ENCODE measurements at places on chromosomes 12 and 14.

DNA sequence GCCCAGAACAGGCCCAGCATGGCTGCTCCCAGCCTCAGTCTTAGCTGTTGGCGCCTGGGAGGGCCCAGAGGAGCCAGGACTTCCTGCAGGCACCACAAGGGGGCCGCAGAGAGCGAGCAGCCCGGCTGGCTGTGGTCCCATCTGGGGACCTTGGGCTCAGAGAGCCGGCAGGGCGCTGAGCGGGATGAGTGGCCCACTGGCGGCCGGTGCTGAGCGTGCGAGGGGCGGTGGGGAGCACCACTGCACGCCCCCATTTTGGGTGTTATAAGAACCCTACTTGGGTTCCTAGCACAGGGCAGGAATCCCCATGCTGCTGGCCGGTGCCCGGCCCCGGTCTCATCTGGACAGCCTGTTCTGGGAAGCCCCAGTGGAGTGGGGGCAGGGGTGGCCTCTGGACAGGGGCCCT is 25.9 kb upstream of the CRIP2 start:
- no peak overlapping the region for H3K4me3 ChIP-seq
- peak; percentile 77 for DNase-seq
- no peaks in the 10 kb centered on the region for H3K4me1 ChIP-seq
- no peaks in the 10 kb centered on the region for H3K27me3 ChIP-seq

DNA sequence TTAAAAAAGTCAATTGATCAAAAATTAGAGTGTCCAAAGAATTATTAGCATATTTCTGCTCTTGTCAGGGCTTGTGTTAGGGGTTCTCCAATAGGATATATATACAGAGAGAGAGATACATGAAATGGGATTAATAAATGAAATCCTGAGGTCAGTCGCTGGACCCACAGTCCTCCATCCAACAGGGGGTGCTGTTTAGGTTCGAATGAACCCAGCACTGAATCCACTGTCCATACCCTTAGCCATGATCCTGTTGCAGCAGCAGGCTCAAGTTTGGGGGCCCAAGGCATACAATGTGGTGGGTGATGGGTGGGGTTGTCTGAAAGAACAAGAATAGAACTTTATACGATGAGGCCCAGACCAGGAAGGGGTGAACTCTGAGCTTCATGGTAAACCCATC is 780 bp upstream of the MYO1H start:
- no peaks in the 10 kb centered on the region for H3K4me1 ChIP-seq
- no peak overlapping the region for H3K27ac ChIP-seq
- no peaks in the 10 kb centered on the region for H3K36me3 ChIP-seq
- no peak for DNase-seq

GRCh38 chr12:13504074-13504473 is 307.5 kb downstream of the EMP1 start:
- H3K4me1 ChIP-seq: peaks cover 19% of the 10 kb centered on the region
- no peaks in the 10 kb centered on the region for H3K27me3 ChIP-seq
- H3K36me3 ChIP-seq: no peaks in the 10 kb centered on the region
- H3K27ac ChIP-seq: no peak overlapping the region
- no peak for DNase-seq
- no peak overlapping the region for H3K4me3 ChIP-seq

DNA sequence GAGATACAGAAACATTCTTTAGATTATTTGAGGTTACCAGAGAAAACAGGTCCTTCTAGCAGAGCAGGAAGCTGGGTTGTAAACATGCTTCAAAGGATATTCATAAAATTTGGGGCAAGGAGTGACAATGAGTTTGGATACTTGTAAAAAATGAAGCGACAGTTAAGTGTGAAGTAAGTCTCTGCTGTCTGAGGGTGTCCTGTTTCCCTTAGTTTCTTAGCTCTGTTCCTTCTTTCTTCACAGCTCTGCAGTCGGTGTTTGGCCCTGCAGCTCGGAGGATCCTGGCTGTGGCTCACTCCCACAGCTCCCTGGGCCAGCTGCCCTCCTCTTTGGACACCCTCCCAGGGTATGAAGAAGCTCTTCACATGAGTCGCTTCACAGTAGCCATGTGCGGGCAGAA is 10.8 kb downstream of the TMEM52B start:
- no peak for DNase-seq
- no peak overlapping the region for H3K27ac ChIP-seq
- H3K36me3 ChIP-seq: no peaks in the 10 kb centered on the region
- H3K4me3 ChIP-seq: no peak overlapping the region

- peak; percentile 9 for DNase-seq
- H3K36me3 ChIP-seq: no peaks in the 10 kb centered on the region
These were observed 1.2 kb downstream of the KCNK10 start for GRCh38 chr14:88321692-88322503.

DNA sequence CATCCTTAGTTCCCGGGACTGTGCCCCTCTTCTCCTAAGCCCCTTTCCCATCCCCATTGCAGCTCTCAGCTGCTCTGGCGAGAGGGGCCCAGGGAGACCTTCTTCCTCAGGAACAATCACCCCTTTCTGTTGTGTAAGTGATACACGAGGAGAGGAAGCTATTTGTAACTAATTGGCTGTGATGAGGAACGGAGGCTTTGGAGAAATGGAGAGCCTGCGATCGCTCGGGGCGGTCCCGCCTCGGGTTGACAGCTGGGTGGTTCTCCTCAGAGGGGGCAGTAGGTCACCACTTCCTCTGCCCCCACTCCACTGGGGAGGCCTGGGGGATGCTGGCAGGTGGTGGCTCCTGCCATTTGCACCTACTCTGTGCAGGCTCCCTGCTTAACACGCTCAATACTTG is 6.6 kb upstream of the PGF start:
- peaks cover 22% of the 10 kb centered on the region for H3K4me1 ChIP-seq
- H3K36me3 ChIP-seq: no peaks in the 10 kb centered on the region
- no peak overlapping the region for H3K4me3 ChIP-seq
- no peak for DNase-seq

- peaks cover 76% of the 10 kb centered on the region for H3K4me1 ChIP-seq
- peak overlapping the region; percentile 78 for H3K4me3 ChIP-seq
- H3K27ac ChIP-seq: peak overlapping the region; percentile 95
- H3K27me3 ChIP-seq: no peaks in the 10 kb centered on the region
These were observed 4.6 kb upstream of the SELPLG start for GRCh38 chr12:108638141-108638827.

DNA sequence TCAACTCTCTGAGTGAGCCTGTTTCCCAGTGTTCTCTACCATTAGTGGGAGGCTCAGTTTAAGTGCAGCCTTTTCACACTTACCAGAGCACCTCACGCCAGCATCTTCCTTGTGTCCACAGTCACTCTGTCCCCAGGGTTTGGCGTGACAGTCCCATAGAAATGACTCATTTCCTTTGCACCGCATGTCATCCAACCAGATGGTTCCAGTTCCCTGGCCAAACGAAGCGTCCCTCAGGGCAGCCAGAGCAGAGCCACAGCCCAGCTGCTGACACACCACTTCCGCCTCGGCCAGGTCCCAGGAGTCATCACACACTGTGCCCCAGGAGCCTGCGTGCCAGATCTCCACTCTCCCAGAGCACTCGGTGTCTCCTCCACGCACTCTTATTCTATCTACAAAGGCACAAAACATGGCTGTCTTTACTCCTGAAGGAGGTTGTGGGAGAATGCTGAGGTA is 65.4 kb downstream of the ACSM4 start:
- H3K27me3 ChIP-seq: no peaks in the 10 kb centered on the region
- H3K36me3 ChIP-seq: no peaks in the 10 kb centered on the region
- H3K4me1 ChIP-seq: no peaks in the 10 kb centered on the region

DNA sequence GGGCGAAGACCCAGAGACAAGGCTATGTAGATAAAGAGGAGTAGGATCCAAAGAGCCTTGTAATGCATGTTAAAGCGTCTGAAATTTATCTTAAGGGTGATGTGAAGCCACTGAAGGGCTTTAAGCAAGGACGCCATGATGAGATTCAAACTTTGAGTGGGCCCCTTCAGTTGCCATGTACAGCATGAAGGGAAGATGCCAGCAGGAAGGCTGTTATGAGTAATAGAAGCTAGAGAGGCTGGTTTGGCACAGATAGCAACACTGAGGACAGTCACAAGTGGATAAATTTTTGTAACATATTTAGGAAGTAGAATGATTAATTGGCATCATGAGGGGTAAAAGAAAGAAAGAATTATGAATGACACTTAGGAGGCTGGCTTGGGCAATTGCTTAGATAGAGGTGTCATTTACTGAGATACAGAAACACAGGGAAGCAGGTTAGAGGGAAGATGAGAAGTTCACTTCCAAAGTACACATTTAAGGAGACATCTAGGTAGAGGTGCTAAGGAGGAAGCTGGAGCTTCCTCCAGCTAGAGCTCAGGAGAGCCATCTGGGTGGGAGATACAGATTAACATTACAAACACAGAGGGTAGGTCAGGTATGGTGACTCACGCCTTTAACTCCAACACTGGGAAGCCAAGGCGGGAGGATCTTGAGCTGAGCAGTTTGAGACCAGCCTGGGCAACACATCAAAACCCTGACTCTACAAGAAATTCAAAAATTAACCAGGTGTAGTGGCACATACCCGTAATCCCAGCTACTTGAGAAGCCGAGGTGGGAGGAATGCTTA is 13.7 kb downstream of the ATG2B start:
- DNase-seq: no peak
- H3K36me3 ChIP-seq: no peaks in the 10 kb centered on the region
- H3K4me1 ChIP-seq: no peaks in the 10 kb centered on the region
- no peaks in the 10 kb centered on the region for H3K27me3 ChIP-seq
- H3K4me3 ChIP-seq: no peak overlapping the region
- no peak overlapping the region for H3K27ac ChIP-seq

DNA sequence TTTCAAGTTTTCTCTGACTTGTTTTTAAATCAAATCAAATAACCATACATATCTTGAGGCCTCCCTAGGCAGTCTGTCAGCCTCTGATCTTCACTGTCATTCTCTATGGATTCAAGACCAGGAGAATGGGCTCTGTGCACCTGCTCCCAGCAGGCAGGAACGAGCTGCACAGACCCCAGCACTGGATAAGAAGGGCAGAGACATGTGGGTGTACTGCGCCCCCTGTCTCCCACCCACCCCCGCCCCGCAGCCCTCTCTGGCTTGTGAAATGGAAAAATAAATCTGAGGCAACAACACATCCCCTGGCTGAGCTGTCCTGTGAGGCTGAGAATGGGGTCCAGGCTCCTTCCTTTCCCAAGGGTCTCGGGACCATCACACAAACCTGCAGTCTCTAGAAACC is 26.3 kb downstream of the CLMN start:
- no peaks in the 10 kb centered on the region for H3K36me3 ChIP-seq
- no peak overlapping the region for H3K27ac ChIP-seq
- no peaks in the 10 kb centered on the region for H3K27me3 ChIP-seq
- DNase-seq: no peak
- peaks cover 34% of the 10 kb centered on the region for H3K4me1 ChIP-seq

GRCh38 chr12:76470028-76470939 is 89.3 kb downstream of the OSBPL8 start:
- peaks cover 13% of the 10 kb centered on the region for H3K4me1 ChIP-seq
- H3K4me3 ChIP-seq: no peak overlapping the region
- H3K27ac ChIP-seq: no peak overlapping the region
- H3K36me3 ChIP-seq: no peaks in the 10 kb centered on the region
- no peaks in the 10 kb centered on the region for H3K27me3 ChIP-seq

DNA sequence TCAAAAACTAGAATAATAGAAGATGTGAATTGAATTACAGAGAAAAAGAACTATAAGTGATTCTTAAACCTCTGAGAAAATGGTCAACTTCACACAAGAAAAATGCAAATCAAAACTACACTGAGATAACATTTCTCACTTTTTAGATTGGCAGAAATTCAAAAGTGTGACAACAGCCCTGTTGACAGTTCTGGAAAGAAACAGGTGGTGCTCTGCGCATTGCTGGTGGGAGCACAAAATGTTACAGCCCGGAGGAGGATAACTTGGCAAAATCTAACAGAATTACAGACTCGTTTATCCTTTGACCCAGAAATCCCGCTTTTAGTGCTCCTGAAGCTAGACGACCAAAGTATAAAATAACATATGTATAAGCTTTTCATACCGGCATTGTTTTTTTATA is 222.5 kb upstream of the CNTN1 start:
- no peaks in the 10 kb centered on the region for H3K27me3 ChIP-seq
- no peak overlapping the region for H3K4me3 ChIP-seq
- no peaks in the 10 kb centered on the region for H3K4me1 ChIP-seq
- H3K36me3 ChIP-seq: no peaks in the 10 kb centered on the region
- DNase-seq: no peak
- H3K27ac ChIP-seq: no peak overlapping the region

DNA sequence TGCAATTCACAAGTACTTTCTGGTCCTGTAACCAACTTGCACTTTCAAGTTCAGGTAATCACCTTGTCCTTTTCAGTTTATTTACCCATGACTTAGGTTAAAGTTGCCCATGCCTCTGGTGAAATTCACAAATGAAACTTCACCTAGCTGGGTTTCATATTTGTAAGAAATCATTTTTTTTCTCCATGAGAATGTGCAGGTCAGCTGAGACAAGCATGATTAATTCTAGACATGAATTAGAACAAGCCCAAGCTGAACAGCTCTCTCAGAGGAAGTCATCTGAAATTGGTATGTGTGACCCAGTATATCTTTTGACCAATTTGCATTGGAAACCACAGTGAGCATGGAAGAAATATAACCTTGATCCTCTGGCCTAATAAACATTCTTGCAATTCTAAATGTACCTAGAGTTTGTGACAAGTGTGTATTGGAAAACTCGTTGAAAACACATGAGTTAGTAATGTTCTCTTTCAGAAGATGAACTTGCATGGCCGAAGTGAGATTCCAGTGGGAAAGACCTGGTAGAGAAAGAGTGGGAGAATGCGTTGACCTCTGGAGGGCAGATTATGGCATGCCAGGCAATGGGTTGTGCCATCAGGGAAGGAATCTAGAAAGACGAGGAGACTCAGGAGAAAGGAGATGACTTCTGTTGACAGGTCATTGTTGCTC is 486.5 kb downstream of the ZFP36L1 start:
- peaks cover 51% of the 10 kb centered on the region for H3K4me1 ChIP-seq
- no peak overlapping the region for H3K4me3 ChIP-seq
- H3K36me3 ChIP-seq: no peaks in the 10 kb centered on the region
- DNase-seq: peak; percentile 48

DNA sequence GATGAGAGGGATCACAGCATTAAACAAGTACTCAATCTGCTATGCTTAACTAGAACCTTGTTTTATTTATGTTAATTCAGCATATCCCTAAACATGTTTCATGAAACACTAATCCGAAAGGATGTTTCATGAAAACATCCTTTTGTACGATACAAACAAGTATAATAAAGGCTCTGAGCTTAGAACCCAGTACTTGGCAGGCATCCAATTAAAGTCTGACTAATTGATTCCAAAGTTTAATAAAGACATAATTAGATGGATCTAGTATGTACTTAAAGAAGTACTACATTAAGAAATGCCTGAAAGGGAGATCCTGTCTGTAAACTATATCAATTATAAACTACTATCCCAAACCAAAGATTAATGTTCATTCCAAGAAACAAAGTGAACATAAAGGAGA is 51.8 kb downstream of the SCAF11 start:
- H3K4me1 ChIP-seq: no peaks in the 10 kb centered on the region
- H3K4me3 ChIP-seq: no peak overlapping the region
- H3K36me3 ChIP-seq: peaks cover 44% of the 10 kb centered on the region

- H3K27ac ChIP-seq: no peak overlapping the region
- H3K36me3 ChIP-seq: no peaks in the 10 kb centered on the region
- peak overlapping the region; percentile 91 for H3K4me3 ChIP-seq
- H3K4me1 ChIP-seq: peaks cover 21% of the 10 kb centered on the region
- DNase-seq: no peak
These were observed 874 bp upstream of the YARS2 start for GRCh38 chr12:32756476-32757066.

- peaks cover 18% of the 10 kb centered on the region for H3K4me1 ChIP-seq
- peak overlapping the region; percentile 11 for H3K27ac ChIP-seq
- no peaks in the 10 kb centered on the region for H3K27me3 ChIP-seq
- H3K36me3 ChIP-seq: peaks cover 76% of the 10 kb centered on the region
These were observed 56.3 kb downstream of the NIN start for GRCh38 chr14:50774542-50775267.

- no peak overlapping the region for H3K27ac ChIP-seq
- DNase-seq: no peak
- no peaks in the 10 kb centered on the region for H3K27me3 ChIP-seq
- H3K4me1 ChIP-seq: peaks cover 5% of the 10 kb centered on the region
- no peaks in the 10 kb centered on the region for H3K36me3 ChIP-seq
- H3K4me3 ChIP-seq: no peak overlapping the region
These were observed 10.4 kb downstream of the NGB start for GRCh38 chr14:77260631-77261030.

Data from B cell (primary cell).